Progenitor cell of endocrine pancreas (in vitro differentiated cells): ENCODE measurements at places on chromosomes 7 and 10. TPM values are rescaled to one million over a fixed set of nuclear protein-coding genes. Genes with fewer than 3 reads are reported as not detected.

DNA sequence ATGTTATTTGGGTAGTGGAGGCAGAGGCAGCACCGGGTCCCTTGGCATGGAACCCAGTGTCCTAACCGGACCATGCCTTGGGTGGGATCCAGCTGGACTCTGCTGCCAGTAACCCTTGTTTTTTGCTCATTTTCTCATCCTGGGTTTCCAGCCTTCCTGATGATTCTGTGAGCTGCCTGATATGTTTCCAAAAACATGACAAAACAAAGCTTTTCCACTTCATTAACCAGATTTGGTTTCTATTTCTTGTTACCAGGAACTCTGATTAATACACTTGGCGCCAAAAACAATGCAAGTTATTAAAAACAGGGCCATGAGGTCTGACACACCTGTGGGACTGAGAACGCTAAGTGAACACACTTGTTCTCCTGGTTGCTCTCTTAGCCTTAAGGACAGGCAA is 32.8 kb upstream of the DLG5 start:
- DNase-seq = no peak

NXPH1 gene
- total RNA-seq = not detected in 2 replicates

GRCh38 chr10:78437407-78437768 is 403.7 kb downstream of the RPS24 start:
- no peak for DNase-seq

WIPF3 gene
- total RNA-seq = 8.9 and 9.5 TPM in 2 replicates
